Urinary bladder (tissue), 4 donors: ENCODE measurements at places on chromosomes 2 and 18. TPM values are rescaled to one million over a fixed set of nuclear protein-coding genes. Genes with fewer than 3 reads are reported as not detected.

Gene STK11IP
- 19.8 TPM for total RNA-seq

Gene BZW1
- total RNA-seq = 317 TPM

- no peak for DNase-seq
These were observed 261.7 kb upstream of the SLC14A2 start for GRCh38 chr18:45353530-45353929.

DNA sequence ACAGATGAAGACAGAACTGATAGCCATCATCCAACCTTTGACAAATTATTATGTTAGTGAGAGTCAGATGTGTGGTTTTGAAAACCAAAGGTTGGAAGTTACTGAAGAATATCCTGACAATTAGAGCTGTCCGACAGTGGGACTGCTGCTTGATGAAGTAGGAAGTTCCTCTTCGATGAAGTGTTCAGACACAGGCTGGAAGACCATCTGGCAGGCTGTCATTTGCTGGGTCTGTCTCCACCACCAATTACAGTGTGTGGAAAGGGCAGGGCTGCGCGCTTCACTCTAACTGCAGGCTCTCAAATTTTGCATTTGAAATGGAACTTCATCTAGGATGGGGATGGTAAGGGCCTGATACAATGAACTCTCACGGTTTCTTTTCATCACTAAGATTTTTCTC is 313.8 kb downstream of the PIK3C3 start:
- no peak for DNase-seq

DNA sequence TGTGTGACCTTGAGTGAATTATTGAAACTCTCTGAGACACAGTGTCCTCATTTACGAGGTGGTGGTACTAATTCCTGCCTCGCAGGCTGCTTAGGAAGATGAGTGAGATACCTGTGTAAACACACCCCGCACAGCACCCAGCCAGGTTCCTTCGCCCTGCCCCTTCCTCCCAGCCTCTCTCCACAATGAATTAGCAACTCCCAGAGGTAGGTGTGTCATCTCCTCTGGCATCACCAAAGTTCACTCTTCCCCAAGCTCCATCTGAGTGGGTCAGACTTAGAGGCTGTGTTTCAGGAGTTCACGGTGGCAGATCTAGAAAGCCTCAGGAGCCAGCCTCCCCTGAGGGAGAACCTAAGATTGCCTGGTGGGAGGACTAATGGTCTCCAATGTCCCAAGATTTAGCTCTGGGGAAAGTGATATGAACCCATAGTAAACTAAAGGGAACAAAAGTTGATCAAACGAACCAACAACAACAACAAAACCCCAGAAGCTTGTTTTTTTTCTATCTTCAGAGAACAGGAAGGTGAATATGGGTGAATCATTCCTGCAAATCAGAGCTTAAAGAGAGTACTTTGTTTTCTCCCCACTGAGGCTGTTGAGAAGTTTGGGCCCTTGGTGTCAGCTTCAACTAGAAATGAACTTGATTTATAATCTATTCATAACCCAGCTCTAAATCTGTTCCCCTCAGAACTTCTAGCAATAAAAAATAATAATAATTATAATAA is 44.4 kb upstream of the NRP2 start:
- DNase-seq = no peak

DNA sequence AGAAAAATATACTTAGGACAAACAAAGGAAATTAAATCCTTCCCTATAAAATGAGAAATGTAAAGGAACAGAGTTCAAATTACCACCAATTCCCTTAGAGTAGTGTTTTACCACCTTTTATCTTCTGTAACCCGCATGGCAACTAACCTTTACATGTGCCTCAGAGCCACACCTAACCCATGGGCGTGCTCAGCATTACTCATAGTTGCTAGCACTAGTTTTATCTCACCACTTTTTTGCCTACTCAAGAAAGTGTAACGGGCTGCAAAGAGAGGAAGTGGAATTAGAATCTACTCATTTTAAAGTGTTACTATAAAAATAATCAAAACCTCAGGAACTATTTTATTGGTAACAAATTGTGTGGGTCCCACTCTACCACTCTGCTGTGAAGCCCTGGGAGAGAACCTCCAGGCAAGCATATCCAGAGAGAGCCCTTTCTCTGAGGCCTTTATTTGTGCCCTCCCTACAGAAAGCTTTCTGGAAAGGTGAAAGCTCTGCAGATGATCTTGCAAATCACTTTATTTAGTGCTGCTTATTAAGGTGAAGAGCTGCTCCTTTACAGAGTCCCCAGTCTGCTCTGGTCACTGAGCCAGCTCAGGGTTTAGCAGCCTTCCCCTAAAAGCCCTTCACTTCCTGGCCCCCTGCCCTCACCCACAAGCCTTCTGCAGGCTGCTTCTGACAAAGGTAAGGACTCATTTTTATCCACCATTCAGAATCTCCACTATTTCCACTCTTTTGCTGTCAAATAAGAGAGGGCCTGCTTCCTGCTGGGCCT is 98.8 kb downstream of the TRABD2A start:
- DNase-seq = no peak

Gene SLC19A3
- 1.4 TPM for total RNA-seq

DNA sequence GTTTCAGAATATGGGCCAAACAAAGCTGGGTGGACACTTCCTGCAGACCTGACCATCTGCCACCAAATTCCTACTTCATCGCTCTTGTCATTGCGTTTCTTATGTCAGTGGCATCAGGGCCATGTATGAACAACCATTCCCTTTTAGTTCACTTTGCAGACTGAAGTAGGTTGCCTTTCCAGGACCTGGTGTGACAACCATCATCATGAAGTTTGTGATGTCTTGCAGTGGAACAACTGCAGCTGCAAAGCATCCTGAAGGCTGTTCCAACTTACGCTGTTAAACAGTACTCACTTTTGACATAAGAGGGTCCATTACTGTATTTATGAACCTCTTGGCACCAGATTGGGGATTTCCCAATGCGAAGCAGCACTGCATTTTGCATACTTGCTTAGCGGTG is 511.6 kb downstream of the ARHGAP15 start:
- peak; percentile 20 for DNase-seq

Gene CHRNG
- 3.5 TPM for total RNA-seq

Gene REEP1
- total RNA-seq = 21.9 TPM

Gene UGT1A8
- 0.16 TPM for total RNA-seq

GRCh38 chr18:50099725-50100407 is 95.1 kb downstream of the MYO5B start:
- no peak for DNase-seq

Gene MSGN1
- total RNA-seq = not detected

- no peak for DNase-seq
These were observed 60.7 kb upstream of the GAREM2 start for GRCh38 chr2:26112201-26112600.

DNA sequence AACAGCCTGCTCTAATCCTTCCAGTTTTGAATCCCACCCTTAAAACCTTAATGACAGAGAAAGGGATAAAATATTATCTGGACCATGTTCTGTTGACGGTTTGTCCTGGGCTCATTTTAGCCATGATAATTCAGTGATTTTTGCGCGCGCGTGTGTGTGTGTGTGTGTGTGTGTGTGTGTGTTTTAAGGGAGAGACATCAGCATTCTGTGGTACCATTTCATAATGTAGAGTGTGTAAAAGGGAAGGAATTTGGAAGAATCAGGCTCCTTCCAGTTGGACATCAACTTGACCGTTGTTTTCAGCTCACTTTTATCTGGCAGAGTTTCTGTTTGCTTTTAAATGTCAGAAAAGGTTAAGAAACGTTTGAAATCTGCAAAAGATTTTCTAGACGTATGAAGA is 535.5 kb downstream of the TNS1 start:
- peak; percentile 31 for DNase-seq

- DNase-seq = no peak
These were observed 42.6 kb upstream of the HPCAL1 start for GRCh38 chr2:10260130-10260529.

Gene TOGARAM2
- 0.48 TPM for total RNA-seq

- no peak for DNase-seq
These were observed 11.8 kb downstream of the G6PC2 start for GRCh38 chr2:168912901-168913369.

DNA sequence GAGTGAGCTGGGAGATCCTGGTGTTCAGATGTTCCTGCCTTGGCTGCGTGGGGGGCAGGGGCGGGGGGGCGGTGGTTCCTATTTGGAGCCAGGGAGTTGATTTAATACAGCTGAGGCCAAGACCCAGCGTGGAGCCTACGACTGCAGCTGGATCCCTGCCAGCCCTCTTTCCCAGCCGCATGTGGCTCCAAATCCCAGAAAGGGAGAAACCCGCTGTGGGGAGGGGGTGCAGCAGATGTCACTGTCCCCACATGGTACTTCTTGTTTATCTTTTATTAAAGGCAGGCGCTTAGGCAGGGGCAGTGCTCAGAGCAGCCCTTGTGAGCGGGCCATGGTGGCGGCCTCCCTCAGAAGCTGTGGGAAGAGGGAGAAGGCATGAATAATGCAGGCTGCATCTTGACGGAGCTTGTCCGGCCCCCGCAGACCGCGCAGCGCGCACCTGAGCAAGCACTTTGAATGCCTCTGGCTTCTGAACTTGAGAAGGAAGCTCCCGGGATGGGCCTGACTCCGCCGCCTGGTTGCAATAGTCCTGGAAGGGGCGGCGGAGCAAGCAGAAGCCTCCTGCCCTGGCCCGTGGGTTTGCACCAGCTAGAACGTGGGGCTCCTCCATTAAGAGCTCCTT is 112.1 kb downstream of the GLI2 start:
- no peak for DNase-seq

- no peak for DNase-seq
These were observed 748.7 kb upstream of the CHAC2 start for GRCh38 chr2:53018825-53019425.

Gene BMP10
- total RNA-seq = not detected

DNA sequence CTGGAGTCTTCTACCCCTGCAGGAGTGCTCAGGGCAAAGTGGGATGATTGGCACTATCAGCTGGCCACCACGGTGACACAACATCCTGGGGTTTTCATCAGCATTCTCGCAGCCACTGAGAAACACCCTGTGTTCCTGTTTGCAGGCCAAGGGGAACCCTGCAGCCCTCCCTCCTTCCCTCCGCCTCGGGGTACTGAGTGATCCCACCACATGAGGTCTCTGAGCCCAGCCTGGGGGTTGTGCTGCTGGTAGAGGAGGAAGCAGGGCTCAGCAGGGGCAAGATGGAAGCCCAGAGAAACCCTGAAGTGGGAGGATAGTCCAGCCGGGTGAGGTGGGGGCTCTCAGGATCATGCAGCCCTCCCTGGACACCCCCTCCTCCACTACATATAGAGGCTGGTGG is at the start of gene OXER1:
TSS of gene OXER1 (minus strand) at position 40 of the 400 bp plus-strand sequence. CDS start 73 bp downstream, outside the sequence.
- no peak for DNase-seq

- DNase-seq = peak; percentile 17
These were observed 107.5 kb upstream of the FSHR start for GRCh38 chr2:49261781-49262180.
